Umbilical cord (tissue), 2 donors: ENCODE measurements at places on chromosomes 12 and 14. TPM values are rescaled to one million over a fixed set of nuclear protein-coding genes. Genes with fewer than 3 reads are reported as not detected.

- DNase-seq: no peak
Measured at GRCh38 chr12:116284396-116284795, 6.9 kb upstream of the MED13L start.

GRCh38 chr12:106794369-106794768 is 19.9 kb downstream of the RIC8B start:
- DNase-seq: no peak

GRCh38 chr14:59229653-59230406 is 41.4 kb downstream of the DAAM1 start:
- no peak for DNase-seq

- no peak for DNase-seq
Measured at GRCh38 chr14:101900253-101900652, 64.1 kb upstream of the DYNC1H1 start.

- DNase-seq: no peak
Measured at GRCh38 chr14:52072266-52072780, 3.5 kb upstream of the NID2 start.

DNA sequence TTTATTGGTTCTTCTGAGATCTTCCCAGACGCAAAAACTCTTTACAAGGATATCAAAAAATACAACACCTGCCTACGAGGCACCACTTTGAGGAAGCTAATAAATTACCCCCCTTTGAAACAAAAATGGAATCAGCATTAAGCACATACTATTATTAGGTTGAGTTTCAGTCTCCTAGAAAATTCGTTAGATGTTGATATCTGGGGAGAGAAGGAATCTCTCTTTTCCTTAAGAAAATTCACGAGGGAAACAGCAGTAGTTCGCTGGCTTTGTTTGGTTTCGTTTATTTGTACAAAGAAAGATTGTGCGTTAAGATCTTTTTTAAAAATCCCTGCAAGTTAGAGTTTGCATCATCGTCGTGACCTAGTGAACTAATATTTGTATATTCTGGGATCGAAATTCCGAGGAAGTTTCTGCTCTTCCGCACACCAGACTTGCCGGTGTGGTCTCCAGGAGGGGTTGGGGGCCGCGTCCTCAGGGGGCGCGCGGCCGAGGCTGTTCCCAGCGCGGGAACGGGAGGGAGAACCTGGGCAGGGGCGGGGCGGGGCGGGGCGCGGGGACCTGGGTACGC is 12.1 kb downstream of the NKX2-1 start:
- DNase-seq: no peak

GRCh38 chr12:43396671-43397070 is 155.3 kb downstream of the ADAMTS20 start:
- DNase-seq: no peak

DNA sequence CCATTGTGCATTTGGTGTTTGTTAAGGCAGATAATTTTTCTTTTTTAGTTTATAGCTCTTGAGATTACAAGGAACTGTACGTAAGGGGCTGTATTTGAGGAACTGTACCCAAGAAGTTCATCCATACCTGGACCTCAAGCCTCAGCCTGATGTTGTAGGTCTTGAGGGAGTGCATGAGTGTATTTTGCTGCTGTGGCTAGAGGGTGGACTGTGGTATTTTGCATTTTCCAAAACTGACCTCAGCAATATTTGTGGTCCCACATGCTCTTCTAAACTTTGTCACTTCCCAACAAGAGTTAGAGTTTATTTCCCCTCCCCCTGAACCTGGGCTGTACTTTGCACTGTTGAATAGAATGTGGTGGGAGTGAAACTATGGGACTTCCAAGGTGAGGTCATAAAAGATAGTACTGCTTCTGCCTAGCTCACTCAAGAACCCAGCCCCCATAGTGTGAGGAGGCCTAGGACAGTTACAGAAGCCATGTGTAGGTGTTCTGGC is 42.2 kb upstream of the FBXO33 start:
- DNase-seq: no peak

DNA sequence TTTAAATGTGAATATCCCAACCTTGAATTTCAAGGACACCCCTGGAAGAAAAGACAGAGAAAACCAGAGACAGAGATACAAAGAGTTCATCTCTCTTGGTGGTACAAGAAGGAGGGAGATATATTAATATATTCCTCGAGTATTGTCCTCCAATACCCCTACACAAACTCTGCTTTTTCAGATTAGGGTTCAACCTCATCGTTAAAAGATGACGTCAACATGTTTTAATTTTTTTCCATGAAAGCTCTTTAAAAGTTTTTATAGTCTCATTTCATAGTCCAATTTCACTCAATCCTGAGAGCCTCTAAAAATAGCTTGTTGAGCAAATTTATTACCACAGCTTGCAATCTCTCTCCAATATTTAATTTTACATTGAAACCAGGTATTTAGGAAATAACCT is 19.4 kb downstream of the RHOJ start:
- DNase-seq: no peak

DNA sequence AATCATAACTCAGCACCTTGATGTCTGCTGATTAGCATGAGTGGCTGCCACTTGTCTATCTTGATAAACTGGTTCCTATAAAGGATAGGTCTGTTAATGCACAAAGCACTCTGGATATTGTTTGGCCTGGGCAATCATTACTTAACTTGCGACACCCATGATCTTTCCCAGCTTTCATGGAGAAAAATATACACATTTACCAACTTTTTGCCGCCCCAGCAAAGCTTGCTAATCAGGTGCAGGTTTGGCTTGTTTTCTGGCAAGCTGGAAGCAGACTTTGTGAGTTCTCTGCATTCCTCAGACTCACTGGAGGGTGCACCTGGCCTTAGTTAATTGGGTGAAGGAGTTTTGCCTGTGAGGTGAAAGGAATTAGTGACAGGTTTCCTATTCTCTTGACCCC is 1126.4 kb upstream of the FLRT2 start:
- peak; percentile 7 for DNase-seq

- no peak for DNase-seq
Measured at GRCh38 chr14:63478437-63478852, 64.7 kb downstream of the PPP2R5E start.

- DNase-seq: peak; percentile 79
Measured at GRCh38 chr12:56931474-56931978, 2.7 kb downstream of the SDR9C7 start.

DNA sequence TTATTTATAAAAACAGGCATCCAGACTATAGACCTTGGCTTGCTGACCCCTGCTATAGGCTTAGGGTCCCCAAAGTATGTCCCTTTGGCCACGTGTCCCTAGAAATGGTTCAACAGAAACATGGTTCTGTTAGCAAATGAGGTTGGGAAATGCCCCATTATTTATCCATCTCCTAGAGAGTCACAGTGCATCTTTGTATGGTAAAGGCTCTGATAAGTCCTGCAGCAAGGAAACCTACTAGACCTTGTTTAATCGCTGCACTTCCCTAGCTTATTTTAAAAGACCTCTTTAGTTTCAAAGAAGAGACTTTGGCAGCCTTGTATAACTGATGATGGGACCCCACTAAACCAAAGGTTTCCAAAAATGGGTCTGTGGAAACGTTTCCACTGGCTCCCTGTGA is 471.5 kb downstream of the MED13L start:
- no peak for DNase-seq

DNA sequence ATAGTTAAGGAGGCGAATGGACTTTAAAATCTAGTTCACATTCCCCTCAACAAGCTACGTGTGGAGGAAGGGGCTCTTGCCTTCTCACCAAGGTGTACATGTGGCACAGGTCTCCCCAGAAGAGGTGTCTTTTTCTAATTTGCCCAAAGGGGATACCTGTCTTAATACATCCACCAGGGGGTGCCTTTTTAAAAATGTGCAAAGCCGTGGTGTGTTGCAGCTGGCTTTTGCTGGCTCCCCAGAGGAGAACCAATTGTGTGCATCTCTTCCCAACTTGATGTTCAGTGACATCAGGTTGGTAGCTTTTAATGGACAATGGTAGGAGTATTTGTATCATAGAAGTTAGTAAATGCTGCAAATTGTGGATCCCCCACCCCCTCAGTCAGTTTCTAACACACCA is 33.8 kb downstream of the CREBL2 start:
- no peak for DNase-seq

DNA sequence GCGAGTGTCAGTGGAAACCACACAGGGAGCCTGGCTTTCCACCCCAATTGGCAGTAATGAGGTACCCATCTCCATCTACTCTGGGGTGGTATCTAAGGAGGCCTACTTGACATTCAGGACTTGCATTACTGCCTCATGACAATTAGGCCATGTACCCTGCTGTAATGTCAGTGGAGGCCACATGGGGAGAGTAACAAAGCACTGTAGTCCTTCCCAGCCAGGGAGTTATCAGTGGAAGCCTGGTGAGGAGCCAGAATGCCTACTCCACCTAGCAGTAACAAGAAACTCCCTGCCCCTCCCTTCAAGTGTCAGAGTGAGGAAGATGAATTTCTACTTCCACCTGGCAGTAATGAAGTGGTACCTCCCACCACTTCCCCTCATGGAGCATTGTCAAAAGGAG is 12.5 kb downstream of the TIMM9 start:
- DNase-seq: no peak

Gene SDS
- 2.4 TPM for total RNA-seq

Gene TRAF3
- total RNA-seq: 15.6 TPM

Gene NID2
- 42.4 TPM for total RNA-seq

Gene CLEC2B
- total RNA-seq: 7.0 TPM

Gene TEP1
- 13.2 TPM for total RNA-seq

Gene HSPB8
- 35.6 TPM for total RNA-seq

Gene ERBB3
- total RNA-seq: 3.1 TPM

Gene UNC119B
- total RNA-seq: 16.4 TPM

Gene CIROP
- total RNA-seq: 0.72 TPM
